GDM1 (cell line): ENCODE measurements at places on chromosomes 4 and X.
A peak's percentile ranks its signal among the peaks of the same experiment; 100 is the strongest.

DNA sequence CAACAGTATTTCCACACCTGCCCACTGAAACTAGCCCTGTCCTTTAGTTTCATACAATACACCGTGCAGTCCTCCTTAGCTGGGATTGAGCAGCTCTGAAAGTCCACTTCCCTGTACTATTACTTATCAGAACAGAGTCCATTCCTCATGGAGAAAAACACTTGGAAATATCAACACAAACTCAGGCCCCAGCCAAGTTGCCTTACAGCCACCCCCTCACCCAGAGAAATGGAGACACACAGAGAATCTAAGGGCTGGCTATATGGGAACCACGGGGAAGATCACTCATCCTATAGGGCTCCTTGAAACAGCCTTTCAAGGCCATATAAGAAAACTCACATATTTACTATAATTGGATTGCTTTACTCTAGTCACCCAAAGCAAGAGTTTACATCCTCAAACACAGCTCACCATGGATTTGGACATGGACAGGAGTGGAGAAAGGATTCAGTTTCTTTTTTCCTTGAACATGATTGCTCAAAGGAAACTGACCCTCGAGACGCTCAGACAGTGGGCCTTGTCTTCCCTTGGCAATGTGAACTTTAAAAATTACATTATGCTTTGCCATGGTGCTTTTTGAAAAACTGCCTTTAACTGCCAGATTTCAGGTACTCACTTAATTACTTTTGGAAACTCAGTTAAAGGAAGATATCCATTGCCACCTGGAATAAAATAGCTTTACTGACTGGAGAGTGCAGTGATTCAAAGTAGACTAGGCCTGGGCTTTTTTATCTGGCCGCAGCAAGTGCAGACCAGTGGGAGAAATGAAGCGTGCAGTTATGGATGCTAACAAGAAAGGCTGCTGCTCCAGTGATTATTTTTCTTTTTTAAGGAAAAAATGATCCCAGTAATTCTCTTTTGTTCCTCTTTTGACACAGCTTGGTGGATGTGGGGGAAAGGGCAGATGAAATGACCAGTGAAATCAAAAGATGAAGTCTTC lies 1.6 kb downstream of the SCARB2 start:
- no peak for DNase-seq

DNA sequence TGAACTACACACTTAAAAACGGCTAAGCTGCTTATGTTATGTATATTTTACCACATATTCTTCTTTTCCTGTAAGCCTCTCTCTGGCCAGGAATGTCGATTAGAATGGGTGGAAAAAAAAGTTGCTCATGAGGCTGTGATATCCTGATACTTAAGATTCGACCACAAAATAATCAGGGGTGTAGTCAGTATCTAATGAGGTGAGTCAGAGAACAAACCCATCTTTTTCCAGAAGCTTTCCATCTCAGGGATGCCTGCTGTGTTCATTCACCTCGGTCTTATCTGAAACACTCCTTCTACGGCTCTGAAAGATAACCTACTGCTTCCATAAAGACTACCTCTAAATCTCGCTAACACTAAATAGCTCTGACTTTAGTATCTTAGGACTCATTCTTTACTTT lies 142.7 kb upstream of the MAP3K15 start:
- DNase-seq, result no peak

- DNase-seq, result peak; percentile 76
Measured at GRCh38 chr4:10180603-10180926, 64.0 kb upstream of the WDR1 start.

DNA sequence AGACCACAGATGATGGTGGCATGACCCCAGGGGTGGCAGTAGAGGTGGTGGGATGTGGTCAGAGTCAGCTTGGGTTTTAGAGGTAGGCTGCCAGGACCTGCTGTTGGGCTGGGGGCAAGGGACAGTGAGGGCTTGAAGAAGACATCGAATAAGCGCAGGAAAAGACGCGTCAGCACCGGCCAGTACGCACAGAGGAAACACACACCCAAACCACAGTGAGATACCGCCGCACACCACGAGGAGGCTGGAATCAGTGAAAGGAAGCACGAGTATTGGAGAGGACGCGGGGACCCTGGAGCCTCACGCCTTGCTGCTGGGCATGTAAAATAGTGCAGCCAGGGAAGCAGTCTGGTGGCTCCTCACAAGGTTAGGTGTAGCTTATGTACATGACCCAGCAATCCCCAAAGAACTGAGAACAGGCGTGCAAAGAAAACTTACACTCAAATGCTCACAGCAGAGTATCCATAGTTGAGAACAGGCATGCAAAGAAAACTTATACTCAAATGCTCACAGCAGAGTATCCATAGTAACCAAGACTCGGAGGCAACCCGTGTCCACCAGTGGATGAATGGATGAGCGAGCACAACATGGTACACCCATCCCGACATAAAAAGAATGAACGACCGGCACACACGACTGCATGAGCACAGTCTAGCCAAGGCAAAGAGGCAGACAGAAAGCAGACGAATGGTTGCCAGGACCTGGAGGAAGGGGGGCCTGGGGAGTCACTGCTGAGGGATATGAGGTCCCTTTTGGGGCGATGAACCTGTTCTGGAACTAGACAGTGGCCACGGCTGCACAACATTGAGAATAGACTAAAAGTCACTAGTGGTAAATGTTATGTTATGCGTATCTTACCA lies 13.3 kb downstream of the PDZD4 start:
- DNase-seq, result peak; percentile 41

GRCh38 chr4:82900066-82900410 lies 497 bp upstream of the THAP9 start:
- DNase-seq, result no peak

DNA sequence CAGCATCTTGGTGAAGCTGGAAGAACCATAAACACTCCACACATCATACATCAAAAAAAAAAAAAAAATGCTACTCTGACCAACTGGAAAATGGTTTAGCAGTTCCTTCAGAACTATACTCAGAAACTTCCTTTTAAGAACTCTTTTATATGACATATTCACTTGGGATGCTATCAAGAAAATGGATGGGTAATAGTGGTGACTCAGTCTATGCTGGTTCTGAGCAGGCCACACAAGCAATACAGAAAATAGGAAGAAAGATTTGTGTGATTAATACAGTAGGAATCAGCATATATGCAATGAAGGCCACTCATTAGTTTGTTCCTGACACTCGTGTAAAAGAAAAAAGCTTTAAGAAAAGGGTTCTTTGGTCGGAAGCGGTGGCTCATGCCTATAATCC lies 123.5 kb upstream of the FAT4 start:
- no peak for DNase-seq

- no peak for DNase-seq
Measured at GRCh38 chr4:150261571-150261970, 183.3 kb downstream of the DCLK2 start.

- DNase-seq, result no peak
Measured at GRCh38 chr4:141995056-141995455, 358.7 kb downstream of the IL15 start.

- no peak for DNase-seq
Measured at GRCh38 chr4:153766758-153767157, 6.9 kb upstream of the RNF175 start.

- no peak for DNase-seq
Measured at GRCh38 chr4:5477613-5478012, 230.7 kb downstream of the EVC2 start.

DNA sequence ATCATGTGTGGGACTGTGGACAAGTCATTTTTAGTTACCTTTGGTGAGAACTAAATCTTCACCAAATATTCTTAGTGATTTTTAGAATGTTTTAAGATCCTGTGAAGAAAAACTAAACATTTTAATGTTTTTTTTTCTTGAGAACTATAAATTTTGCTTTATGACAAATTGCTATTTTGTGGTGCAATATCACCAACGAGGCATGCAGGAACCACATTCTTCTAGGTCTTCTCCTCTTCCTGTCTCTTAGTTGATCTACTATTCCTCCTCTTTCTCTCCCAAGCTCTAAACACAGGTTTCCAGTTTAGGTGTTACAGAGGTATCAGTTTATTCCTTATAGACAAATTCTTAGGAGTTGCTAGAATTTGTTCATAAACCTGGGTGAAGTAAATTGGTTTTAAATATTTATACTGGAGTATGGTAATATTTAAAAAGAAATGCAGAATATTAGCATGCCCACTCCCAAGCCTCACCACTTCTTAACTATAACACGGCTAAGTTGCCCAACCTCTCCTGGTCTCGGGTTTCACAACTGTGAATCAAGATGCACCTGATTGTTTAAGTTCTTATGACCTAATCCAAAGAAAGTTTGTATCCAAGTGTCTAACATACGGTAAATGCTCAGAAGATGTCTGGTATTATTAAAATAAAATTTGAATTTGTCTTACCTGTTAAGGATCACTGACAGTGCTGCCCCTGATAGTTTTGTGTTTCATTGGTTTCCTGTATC lies 56.5 kb upstream of the CLNK start:
- DNase-seq, result no peak

GRCh38 chr4:48103483-48104139 lies 30.4 kb downstream of the TXK start:
- no peak for DNase-seq

DNA sequence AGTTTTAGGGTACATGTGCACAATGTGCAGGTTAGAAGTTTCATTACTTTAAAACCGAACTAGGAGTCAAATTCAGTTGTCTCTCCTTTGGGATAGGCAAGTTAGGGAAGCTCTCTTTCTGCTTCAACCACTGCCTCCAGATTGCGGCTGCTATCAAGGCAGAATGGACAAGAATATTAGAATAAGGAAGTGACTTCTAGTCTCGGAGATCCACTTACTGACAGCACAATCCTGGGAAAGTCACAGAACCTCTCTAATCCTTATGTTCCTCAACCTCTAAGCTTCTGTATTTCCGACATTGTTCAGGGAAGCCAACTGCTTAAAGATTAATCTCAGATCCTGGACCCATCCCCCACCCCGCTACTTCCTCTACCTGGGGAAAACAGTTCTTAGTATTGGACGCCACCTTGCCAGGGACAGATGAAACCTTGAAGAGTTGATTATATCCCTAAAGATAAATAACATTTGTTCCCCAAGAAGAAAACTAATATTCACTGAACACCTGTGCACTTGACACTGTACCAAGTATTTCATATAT lies 2.1 kb downstream of the NUP62CL start:
- no peak for DNase-seq

- DNase-seq, result no peak
Measured at GRCh38 chrX:34401411-34401810, 255.7 kb downstream of the TMEM47 start.
